ENCODE measurements at places on chromosomes 1 and 21.

- no peak for DNase-seq
These were observed 420.8 kb downstream of the NPHP4 start for GRCh38 chr1:5571438-5571837.

GRCh38 chr1:36446271-36446670 is 4.0 kb downstream of the OSCP1 start:
- DNase-seq, result peak; percentile 32

DNA sequence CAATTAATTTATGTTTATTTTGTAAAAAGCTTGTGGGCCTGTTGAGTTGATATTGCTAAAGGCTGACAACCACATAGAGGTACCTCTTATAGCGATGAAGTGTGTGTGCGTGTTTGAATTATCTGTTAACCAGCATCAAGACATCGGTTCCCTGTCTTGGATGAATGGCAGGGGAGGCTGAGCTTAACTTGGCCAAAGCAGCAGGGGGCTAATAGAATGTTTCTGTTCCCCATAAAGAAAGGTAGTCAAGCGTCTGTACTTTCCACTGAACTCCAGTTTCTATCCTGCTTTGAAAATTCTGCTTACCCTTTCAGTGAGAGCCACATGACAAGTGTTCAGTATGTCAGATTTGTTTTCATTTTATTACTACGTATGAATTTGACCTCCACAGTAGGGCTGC is 63.0 kb downstream of the ROR1 start:
- DNase-seq, result peak; percentile 46

DNA sequence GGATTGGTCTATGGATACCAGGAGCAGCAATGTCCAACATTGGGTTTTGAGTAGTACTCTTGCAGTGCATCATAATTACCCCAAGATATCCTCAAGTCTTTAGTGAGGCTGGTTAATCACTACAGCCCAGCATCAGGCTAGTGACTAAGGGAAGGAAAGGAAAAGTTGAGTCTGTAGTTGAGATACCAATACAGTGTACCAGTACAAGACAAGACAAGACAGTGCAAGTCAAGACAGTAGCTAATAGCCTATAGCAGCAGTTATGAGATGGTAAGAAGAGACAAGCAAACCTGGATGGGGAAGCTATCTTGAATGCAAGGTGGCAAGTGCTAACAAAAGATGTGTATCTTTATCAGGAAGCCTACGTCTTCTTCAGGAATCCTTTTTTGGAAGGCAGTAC is 13.3 kb upstream of the GNG12 start:
- DNase-seq, result no peak

DNA sequence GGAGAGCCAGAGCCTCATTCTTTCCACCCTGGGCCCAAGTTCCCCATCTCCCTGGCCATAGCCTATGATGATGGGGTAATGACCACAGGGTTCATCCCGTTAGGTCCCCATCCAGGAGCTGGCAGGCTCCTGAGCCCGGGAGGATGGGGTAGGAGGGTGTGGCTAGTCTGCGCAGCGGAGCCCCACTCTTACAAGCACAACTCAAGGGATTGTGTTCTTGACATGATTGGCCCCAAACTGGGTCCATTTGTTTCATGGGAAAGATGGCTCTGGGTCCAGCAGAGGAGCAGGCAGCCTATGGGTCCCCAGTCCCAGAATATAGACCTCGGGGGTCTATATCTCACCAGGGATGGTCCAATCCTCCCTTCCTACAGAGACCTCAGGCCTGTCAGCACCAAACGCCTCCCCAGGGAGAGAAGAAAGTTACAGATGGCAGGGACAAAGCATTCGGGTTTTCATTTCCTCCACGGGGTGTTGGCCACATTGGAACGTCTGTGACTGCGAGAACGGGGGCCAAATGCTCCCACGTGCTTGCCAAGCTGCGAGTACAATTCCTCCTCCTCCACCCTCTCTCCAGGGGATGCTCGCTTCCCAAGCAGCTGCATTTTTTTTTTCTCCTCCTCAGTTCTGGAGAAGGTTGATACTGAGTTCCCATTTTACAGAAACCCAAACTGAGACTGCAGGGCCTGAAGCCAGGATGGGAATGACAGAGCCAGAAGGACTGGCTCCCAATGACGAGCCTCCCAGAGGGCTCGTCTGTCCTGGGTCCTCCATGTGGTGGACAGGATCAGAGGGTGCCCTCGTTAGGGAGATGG is 71.0 kb downstream of the DHRS3 start:
- DNase-seq, result peak; percentile 4

DNA sequence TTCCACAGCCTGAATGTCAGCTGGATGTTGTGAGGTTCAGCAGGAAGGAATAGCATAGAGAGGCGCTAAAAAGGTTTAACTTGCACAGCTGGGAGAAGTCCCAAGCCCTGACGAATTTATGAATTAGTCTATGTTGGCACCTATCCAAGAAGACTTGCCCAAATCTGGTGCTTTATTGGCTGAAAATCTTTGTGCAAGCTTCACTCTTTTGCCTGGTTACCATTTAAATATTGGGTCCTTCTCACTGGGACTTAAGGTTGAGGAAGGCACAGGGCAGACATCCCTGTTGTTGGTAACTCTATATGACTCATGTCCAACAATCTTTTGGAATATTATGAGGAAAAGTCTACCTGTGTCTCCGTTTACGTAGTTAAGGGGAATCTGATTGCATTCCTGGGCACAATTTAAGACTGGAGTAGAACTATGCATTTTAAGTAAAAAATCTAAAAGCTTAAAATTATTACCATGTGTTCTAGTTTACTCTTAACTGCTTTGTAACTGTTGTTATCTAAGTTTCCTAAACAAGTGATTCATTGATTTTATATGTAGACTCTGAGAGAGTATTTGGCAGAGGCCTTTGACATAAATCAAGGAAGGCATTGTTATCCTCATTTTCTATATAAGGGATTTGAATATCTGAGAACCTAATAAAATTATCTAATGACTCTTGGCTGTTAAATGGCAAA is 181.7 kb upstream of the DPYD start:
- no peak for DNase-seq

DNA sequence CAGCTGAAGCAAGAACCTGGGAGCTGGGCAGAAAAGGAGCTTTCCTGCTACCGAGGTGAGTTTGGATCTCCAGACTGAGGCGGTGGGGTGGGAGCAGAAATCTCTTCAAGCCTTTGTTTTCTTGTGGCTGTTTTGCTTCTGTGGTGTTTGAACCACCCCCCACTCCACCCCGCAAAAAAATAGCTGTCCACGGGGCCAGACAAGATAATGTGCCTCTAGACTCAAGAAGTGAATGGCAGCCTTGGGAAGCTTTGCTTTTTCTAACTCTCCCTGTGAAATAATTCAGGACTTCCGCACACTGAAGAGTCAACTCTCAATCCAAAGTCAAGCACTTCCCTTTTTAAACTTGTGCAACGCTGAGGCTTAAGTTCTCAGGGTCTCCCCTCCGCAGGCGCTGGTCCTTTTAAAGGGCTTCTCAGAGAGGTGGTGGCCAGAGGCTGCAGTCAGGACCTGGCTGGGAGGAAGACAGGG is 159.6 kb upstream of the COA6 start:
- no peak for DNase-seq

DNA sequence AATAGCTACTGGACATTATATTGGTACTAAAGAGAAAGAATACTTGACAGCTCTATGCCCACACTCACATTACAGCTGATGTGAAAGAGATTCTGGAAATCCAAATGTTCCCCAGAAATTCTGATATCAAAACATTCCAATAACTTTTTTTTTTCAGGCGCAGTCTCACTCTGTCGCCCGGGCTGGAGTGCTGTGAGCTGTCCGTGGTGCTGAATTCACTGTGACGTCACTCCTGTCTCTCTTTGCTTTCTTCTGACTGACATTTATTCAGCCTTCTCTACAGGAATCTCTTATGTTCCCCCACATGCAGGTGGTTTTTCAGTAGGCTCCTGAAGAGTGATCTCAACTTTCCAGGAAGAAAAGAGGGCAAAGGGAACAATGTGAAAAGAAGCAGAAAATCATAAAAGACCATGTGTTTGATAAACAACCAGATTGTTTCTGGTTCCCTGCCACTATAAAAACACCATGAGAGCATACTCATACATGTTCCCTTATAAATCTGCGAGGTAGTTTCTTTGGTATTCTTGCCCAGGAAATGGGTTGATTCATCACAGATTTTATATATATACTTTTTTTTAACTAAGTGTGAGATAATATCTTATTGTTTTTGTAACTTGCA is 6.2 kb downstream of the S100A7A start:
- DNase-seq, result peak; percentile 73

- DNase-seq, result no peak
These were observed 92.5 kb downstream of the RIPK4 start for GRCh38 chr21:41674402-41674801.

DNA sequence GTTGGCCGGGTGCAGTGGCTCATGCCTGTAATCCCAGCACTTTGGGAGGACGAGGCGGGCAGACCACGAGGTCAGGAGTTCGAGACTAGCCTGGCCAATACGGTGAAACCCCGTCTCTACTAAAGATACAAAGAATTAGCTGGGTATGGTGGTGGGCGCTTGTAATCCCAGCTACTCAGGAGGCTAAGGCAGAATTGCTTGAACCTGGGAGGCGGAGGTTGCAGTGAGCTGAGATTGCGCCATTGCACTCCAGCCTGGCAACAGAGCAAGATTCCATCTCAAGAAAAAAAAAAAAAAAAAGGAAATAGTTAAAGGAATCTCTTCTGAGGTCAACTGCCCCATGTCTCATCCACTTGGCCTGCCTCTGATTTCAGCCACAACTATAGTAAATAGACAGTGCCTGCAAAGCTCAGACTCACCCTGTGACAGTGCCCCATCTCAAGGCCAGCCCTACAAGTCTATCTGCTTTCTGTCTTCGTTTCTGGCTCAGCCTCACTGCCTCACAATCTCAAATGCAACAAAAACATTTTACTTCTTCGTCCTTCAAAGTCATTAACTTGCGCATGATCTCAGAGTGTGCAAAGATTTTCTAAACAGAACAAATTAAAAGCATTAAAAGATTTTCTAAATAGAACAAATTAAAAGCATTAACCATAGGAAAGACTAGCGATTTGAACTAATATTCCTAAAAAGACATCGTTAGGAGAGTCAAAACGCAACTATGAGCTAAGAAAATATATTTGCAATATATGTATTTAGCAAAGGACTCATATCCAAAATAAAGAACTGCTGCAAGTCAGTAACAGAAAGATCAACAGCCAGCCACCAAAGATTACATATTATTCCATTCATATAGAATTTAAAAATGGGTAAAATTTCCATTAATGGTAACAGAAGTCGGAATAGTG is 65.0 kb upstream of the PRDX6 start:
- DNase-seq, result no peak

DNA sequence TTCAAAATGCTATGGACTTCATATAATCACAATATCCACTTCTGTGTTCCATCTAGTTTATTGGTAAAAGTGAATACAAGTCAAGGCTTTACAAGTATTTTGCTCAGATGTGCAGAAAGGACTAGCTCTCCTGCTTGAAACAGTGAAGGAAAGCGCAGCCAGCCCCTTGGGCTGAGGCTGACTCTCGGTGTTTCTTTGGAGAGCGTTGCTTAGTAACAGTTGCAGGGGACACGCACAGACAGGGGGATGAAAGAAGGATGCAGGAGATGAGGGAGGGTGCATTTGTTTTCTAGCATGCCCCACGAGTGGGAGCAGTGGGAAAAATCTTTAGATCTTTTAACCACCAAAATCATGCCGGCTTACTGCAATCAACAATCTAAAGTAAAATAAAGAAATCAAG is 9.1 kb downstream of the PYCR2 start:
- DNase-seq, result no peak

DNA sequence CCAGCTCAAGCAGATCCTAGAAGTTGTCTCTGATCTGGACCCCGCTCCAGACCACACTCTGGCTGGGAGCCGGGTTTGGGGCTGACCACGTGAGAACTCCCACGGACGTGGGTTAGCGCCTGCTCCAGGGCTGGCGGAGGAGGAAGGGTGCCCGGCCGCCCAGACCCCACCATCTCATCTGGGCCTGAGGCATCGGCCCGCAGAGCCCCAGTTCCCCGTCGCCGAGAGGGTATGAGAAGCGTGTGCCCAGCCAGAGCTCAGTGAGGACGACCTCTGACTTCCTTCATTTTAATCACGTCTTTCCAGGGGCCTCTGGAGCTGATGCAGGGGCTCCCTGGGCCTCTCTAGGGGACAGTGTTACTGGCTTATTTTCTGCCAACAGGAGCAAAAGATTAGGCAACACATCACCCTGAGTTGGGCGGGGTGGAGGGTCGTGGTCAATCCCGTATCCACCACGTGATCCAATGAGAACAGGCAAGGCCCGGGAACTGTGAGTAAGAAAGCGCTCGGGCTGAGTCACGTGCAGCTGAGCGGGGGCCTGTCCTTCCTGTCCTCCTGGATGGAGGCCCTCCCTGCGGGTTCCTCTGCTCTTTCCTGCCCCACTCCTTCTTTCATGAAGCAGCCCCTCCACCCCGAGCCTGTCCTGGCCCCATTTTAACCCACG is 81.1 kb downstream of the SIK1 start:
- DNase-seq, result no peak

GRCh38 chr1:44086692-44087474 is 31.7 kb upstream of the KLF17 start:
- no peak for DNase-seq

GRCh38 chr1:203289281-203289981 is 15.9 kb upstream of the BTG2 start:
- DNase-seq, result no peak

DNA sequence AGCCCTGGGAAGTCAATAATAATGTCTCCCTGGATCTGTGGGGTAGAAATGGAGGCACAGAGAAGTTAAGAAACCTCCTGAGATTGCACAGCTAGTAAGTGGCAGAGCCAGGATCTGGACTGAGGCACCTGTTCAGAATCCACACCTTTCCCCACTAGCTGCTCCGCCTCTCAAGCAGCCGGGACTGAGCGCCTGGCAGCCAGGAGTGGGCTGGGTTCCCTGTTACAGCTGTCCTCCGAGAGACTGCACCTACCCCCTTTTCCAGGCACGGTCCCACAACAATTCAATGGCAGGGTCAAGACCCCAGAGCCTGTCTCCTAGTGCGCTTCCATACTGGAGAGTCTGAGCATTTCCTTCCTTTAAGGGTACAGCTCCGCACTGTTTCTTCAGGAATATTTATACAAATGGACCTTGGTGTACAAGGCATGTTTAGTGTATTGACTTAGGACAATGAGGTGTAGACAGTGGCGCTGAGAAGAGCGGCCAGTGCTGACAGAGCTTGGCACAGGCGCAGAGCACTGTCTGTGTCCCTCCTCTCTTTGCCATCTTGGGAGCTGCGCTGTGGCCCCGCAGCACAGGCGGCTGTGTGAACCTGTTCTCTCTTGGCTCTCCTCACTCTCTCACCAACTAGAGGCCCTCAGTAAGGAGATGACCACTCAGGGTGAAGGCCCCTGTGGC is 24.4 kb downstream of the GRHL3 start:
- DNase-seq, result no peak

GRCh38 chr1:160876311-160876710 is 8.7 kb downstream of the ITLN1 start:
- no peak for DNase-seq

- no peak for DNase-seq
These were observed 685 bp downstream of the CRTC2 start for GRCh38 chr1:153957744-153958110.
